ENCODE measurements at places on chromosomes 2 and 18.

GRCh38 chr18:26802330-26803200, 62.9 kb downstream of the AQP4 start:
- no peak for DNase-seq

GRCh38 chr2:171895786-171896185, 1.7 kb upstream of the SLC25A12 start:
- DNase-seq = no peak

DNA sequence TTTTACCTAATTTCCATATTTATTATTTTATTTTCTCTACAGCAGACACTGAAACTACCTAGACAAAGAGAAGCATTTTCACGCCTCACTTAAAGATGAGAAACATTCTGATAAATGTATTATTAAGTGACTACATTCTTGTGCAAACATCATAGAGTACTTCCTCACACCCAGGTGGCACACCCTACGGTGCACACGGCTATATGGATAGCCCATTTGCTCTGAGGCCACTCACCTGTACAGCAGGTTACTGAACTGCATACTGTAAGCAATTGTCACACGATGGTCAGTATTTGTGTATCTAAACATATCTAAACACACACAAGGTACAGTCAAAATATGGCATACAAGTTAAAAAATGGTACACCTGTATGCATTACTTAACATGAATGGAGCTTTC, 481.4 kb downstream of the CMPK2 start:
- no peak for DNase-seq

GRCh38 chr2:181264001-181264400, 193.2 kb upstream of the ITGA4 start:
- no peak for DNase-seq

GRCh38 chr2:146267093-146267492, 1577.7 kb upstream of the ACVR2A start:
- DNase-seq = no peak

DNA sequence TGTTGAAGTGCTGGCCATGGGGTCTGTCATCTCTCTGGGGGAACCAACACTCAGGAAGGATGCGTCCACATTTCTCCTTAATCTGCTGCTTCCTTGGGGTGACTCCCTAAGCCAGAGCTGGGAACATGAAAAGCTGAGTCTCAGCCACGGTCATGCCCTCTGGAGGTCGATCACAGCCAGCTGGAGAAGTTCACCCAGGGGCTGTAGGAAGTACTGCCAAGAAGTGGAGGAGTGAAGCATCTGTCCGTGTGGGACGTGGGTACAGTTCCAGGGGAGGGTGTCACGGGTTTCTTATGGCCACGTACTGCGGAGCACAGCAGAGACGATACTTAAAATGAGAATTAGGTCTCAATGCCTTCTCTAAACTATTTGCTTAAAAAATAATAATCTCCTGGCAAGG, 42.4 kb upstream of the IGFBP2 start:
- no peak for DNase-seq

- no peak for DNase-seq
These were observed 227.6 kb upstream of the PARD3B start for GRCh38 chr2:204317640-204318039.

DNA sequence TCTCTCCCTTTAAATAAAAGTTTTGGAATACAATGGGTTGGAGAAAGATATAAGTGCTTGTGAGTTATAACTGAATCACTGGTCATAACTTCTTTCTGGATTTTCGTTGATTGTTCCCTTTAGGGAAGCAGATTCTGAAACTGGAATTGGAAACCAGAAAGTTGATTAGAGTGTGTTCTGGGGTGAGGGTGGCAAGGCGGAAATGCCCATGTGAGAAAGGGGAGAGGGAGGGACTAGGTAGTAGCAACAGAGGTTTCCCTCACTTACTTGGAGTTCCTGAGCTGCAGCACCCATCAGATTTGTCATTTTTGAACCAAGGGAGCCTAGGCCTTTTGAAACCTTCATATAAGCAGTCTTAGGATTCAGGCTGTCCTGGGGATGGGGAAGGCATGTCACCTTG, 453.4 kb downstream of the KCNJ3 start:
- DNase-seq = no peak

DNA sequence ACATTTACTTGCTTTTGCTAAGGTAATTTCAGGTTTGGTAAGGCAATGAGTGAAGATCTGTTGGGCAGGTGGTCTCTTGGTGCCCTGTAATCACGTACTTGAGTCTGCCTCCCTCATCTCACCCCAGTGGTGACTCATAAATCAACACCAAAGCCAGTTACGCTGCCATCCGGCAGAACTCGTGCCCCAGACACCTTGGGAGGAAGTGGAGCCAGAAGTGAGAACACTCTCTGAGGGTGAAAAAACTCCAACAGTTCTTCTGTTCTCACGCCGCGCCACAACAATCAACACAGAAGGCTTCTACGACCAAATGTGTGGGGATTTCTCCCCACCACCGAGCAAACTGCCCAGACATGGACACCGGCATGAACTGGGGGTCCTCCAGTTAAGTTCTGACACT, 206.2 kb downstream of the ARL4C start:
- peak; percentile 54 for DNase-seq

DNA sequence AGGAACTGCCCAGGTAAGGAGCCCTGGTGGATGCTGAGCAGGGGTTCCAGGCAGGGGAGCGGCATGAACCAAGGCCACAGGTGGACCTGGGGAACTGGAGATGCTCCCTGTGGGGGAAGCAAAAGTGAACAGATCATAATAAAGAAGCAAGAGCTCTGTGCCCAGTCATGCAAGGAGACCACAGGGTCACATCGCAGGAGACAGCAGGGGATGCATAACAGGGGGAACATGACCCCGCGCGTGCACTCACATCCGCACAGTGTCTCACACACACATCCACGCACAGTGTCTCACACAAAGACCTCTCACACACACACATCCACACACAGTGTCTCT, 473.3 kb upstream of the HS6ST1 start:
- no peak for DNase-seq

- no peak for DNase-seq
These were observed 13.5 kb downstream of the ZFP36L2 start for GRCh38 chr2:43212931-43213330.

GRCh38 chr2:47078541-47079482, 76.3 kb downstream of the STPG4 start:
- no peak for DNase-seq

DNA sequence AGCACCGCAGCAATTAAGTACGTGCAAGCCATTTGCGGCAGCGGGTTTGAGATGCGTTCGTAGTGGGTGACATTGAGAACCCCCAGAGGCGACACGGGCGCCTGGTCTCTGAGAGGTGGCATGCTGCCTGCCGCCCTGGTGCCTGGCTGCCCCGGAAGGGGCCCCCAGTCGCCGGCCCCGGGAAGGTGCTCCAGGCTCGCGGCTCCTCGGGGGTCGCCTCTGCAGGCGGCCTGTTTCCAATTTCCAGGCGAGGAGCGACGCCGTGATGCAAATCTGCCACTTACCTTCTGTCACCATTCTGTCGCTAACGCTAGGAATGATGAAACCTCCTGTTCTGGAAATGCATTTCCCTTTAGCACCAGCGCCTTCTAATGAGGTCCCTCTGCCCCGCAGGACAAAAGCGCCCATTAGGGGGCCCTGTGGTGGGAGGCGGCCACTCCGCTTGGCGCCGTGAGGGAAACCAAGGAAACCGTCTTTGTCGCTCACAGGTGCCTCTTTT, 13.0 kb downstream of the KIF5C start:
- DNase-seq = no peak

GRCh38 chr2:45743531-45744396, 92.3 kb downstream of the PRKCE start:
- DNase-seq = no peak

All from activated CD4-positive, alpha-beta T cell treated with anti-CD3 and anti-CD28 coated beads for 24 hours (primary cell).